Psoas muscle (tissue), 8 donors: ENCODE measurements at places on chromosomes 5 and 9. TPM values are rescaled to one million over a fixed set of nuclear protein-coding genes. Genes with fewer than 3 reads are reported as not detected.

Gene DIPK1B
- 1.4 TPM for total RNA-seq

Gene GARIN3
- not detected for total RNA-seq

Gene OR1L4
- total RNA-seq, result not detected

Gene PCDHB4
- total RNA-seq, result 2.0 TPM

Gene SH2D3C
- total RNA-seq, result 10.0 TPM

Gene ST8SIA4
- 2.2 TPM for total RNA-seq

Gene SLC34A1
- not detected for total RNA-seq

Gene CEL
- total RNA-seq, result 2.0 TPM

Gene CARD9
- 0.26 TPM for total RNA-seq

Gene HTR4
- 0.24 TPM for total RNA-seq

Gene PRRX2
- total RNA-seq, result 1.1 TPM

Gene SLC9A3
- total RNA-seq, result 1.7 TPM

Gene AHRR
- 0.84 TPM for total RNA-seq

Gene EQTN
- not detected for total RNA-seq

Gene C6
- total RNA-seq, result 0.17 TPM

Gene BARX1
- not detected for total RNA-seq

Gene CNOT8
- total RNA-seq, result 14.2 TPM

Gene OMD
- total RNA-seq, result 0.12 TPM

Gene CBY3
- total RNA-seq, result not detected

Gene TMEM174
- not detected for total RNA-seq

Gene PLAC8L1
- not detected for total RNA-seq

Gene ZNF354B
- total RNA-seq, result 5.9 TPM

Gene ARHGEF37
- total RNA-seq, result 20.8 TPM

Gene HK3
- total RNA-seq, result 2.2 TPM

Gene SMIM33
- not detected for total RNA-seq

Gene FIBCD1
- not detected for total RNA-seq

Gene CDO1
- 2.7 TPM for total RNA-seq
